Subcutaneous adipose tissue (tissue), 4 donors: ENCODE measurements at places on chromosomes 2 and 18. TPM values are rescaled to one million over a fixed set of nuclear protein-coding genes. Genes with fewer than 3 reads are reported as not detected.

FOXI3 gene
- total RNA-seq: not detected

HRH4 gene
- not detected for total RNA-seq

VWA3B gene
- not detected for total RNA-seq

CAPN13 gene
- not detected for total RNA-seq

DSEL gene
- 27.9 TPM for total RNA-seq

DTYMK gene
- total RNA-seq: 17.8 TPM

RASGRP3 gene
- total RNA-seq: 25.8 TPM

IL36B gene
- not detected for total RNA-seq

MERTK gene
- total RNA-seq: 76.8 TPM

C2orf80 gene
- not detected for total RNA-seq

EMILIN2 gene
- 33.3 TPM for total RNA-seq

TMEM169 gene
- 0.68 TPM for total RNA-seq

UGT1A3 gene
- not detected for total RNA-seq

PARD3B gene
- total RNA-seq: 39.5 TPM

TMEM178A gene
- total RNA-seq: 3.3 TPM

BCL2 gene
- 82.5 TPM for total RNA-seq

CD8B gene
- total RNA-seq: not detected

C1QL2 gene
- total RNA-seq: not detected

FIGN gene
- 14.1 TPM for total RNA-seq

LPIN1 gene
- 51.5 TPM for total RNA-seq

B4GALT6 gene
- 1.7 TPM for total RNA-seq

IL37 gene
- not detected for total RNA-seq

PTMA gene
- 470 TPM for total RNA-seq

ATG4B gene
- total RNA-seq: 59.2 TPM

ITSN2 gene
- total RNA-seq: 61.5 TPM

ADD2 gene
- 0.75 TPM for total RNA-seq

DIPK1C gene
- not detected for total RNA-seq

OBSL1 gene
- 61.7 TPM for total RNA-seq

GDF7 gene
- total RNA-seq: under 0.01 TPM

RAB27B gene
- total RNA-seq: 0.88 TPM

DNAH6 gene
- total RNA-seq: 2.4 TPM

UGT1A5 gene
- total RNA-seq: not detected

SLC9A4 gene
- total RNA-seq: not detected

AOX1 gene
- 212 TPM for total RNA-seq

GKN2 gene
- total RNA-seq: not detected

RFTN2 gene
- total RNA-seq: 12.7 TPM

SH3YL1 gene
- total RNA-seq: 32.8 TPM

MORN2 gene
- 12.1 TPM for total RNA-seq

ZC3H8 gene
- total RNA-seq: 20.7 TPM

EVX2 gene
- not detected for total RNA-seq

FAM237A gene
- total RNA-seq: not detected

MTIF2 gene
- total RNA-seq: 29.2 TPM

MFSD6 gene
- 47.5 TPM for total RNA-seq

TMEM17 gene
- total RNA-seq: 1.5 TPM

NOSTRIN gene
- 118 TPM for total RNA-seq

FBXO15 gene
- 0.44 TPM for total RNA-seq

ACVR1C gene
- 120 TPM for total RNA-seq

ABCB11 gene
- 14.1 TPM for total RNA-seq

ANKRD23 gene
- total RNA-seq: 4.3 TPM

SERPINB2 gene
- 0.51 TPM for total RNA-seq

KIF3C gene
- 3.7 TPM for total RNA-seq

CCDC121 gene
- 6.6 TPM for total RNA-seq
